ENCODE measurements at places on chromosomes 12 and 14.

DNA sequence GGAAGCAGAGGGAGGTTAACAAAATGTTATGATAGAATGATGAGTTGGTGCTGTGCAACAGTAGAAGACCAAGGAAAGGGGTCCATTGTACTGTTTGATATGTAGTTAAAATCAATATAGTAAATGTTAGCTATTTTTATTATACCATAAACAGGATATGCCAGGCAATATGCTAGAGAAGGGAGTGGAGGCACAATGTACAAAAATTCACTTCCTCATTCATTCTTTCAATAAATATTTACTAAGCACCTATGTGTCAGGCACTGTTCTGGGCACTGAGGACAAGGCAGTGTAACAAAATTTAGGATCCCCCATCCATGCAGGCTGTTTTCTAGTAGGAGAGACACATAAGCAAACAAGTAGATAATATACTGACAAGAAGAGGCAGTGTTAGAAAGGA is 25.0 kb downstream of the FGD6 start:
- DNase-seq, result no peak

DNA sequence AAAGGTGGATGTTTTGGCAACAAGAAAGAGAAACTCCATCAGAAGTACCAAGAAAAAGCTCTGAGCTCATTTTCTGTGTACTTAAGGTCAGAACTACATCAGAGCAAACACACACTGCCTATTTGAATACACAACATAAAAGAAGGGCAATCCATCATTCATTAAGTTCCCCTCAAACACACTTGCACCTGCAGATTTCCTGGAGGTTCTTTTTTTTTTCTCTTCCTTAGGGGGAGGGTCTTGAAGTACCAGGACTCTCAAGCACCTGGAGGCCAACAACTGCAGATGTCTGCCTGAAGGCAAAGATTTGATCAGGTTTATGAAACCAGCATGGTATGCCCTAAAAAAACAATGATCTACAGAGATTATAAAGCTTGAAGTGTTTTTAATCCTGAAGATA is 26.1 kb upstream of the PTHLH start:
- no peak for DNase-seq

DNA sequence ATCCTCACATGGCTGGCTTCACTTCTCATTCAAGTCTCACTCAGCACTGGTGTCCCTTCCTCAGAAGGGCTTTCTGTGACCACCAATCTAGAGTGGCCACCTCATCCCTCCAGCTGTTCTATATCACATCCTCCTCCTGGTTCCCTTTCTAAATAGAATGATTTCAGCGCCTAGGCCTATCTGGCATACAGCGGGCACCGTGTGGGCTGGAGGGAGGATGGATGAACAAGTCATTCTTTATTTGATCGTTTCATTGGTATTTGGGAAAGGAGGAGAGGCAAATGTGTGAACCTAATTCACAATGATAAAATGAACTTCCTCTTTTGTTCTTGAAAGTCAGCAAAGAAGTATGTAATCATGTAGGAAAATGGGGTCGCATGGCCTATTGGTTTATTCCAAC is 394.2 kb downstream of the DPF3 start:
- no peak for DNase-seq

GRCh38 chr12:41213107-41213506 is 25.0 kb downstream of the PDZRN4 start:
- DNase-seq, result no peak

DNA sequence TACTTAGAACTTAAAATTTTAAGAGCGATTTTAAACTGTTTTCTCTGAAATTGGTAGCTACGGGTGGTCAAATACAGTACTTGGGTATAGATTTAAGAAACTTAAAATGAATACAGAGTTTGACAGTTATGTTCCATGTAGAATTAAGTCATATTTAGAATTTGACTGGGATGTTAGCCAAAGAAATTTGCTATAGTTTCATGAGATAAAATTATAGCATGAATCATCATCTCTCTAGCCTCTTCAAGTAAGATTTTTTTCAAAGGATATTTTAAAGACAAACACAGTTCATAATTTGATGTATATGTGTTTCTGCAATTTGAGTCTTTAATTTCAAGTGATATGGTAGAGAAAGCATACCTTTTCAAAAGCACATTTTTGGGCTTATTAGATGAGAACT is 41.0 kb downstream of the ZCRB1 start:
- no peak for DNase-seq

DNA sequence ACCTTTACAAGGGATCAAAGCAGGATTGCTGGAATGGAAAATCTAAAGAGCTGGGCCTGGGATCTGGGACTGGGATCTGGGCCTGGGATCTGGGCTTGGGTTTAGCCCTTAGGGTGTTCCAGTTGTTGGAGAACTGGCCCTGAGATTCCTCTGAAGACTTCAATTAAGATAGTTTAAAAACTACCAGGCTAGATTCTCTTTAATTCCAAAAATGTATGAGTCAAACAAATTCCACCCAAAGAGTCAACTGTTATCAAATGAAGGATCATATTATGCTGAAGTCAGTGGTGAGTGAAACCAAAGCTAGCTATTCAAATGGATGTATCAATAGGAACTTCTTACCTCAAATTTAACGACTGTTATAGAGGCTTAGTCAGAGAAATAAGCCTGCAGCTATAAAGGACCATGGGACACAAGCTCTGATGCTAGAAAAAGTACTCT is 40.5 kb downstream of the LIMA1 start:
- DNase-seq, result no peak

DNA sequence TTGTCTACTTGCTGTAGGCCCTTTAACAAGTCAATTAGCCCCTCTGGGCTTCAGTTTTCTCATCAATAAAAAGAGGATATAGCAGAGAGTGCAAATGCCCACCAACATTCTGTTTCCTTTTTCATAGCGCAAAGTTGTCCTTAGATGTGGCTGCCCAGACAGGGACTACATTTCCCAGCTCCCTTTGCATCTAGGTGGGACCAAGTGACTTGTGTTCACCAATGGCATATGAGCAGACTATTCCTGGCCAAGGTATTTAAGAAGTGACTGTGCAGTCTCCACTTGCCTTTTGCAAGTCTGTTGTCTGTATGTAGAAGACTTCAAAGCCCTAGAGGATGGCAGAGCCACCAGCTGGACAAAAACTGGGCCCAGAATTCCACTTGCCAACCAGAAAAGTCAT is 59.7 kb downstream of the DAO start:
- peak; percentile 41 for DNase-seq

- DNase-seq, result no peak
Measured at GRCh38 chr14:88879022-88879421, 54.6 kb downstream of the TTC8 start.

GRCh38 chr12:28855761-28856310 is 293.2 kb upstream of the FAR2 start:
- no peak for DNase-seq

DNA sequence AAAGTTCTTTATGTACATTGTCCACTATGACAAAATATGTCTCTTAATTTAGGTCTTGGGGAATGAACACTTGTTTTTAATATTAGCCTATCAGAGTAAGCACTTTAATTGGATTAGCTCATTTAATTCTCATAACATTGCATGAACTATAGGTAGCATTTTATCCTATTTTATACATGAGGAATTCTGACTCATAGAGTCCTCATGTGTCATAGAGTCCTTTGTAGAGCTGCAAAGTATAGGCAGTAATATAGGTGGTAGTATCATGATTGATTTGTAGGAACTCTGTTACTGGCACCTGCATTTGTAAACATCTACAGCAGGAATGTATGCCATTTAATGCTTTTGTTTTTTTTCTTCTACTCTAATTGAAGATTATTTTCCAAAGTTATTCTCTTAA is 96.0 kb downstream of the GPHN start:
- no peak for DNase-seq

GRCh38 chr12:105983622-105984320 is 155.0 kb downstream of the NUAK1 start:
- no peak for DNase-seq

DNA sequence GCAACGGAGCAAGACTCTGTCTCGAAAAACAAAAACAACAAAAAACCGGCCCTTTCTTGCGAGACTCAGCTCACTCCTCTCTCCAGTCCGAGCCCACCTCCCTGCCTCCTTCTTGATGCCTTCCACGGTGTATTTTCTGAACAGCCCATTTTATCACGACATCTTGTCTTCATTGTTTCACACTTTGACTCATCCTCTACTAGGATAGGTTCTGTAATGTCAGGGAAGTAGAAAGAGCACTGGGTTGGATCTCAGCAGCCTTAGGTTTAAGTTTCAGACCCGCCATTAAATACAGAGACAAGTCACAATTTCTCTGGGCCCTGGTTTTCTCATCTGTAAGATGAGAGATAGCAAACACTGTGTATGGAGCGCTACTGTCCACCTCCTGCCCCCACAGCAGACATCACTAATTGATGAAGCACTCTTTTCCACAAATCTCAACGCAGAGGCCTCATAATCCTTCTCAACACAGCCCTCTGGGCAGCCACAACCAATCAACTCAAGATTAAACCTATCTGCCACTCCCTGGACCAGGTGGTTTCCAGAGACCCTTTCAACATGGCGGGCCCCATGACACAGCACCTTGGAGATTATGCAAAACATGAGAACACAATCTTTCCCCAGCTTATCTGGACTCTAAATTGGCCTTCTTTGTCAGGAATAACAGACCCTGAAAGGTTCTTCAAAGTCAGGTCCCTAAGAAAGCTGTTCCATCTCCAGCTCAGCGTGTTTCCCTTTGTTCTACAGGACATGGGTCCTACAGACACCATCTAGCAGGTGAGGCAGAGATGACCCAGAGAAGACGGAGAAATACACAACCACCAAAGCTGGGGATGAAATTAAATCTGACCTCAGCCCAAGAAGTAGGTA is 35.6 kb downstream of the CCDC88C start:
- no peak for DNase-seq

GRCh38 chr14:63766611-63767010 is 38.7 kb upstream of the SGPP1 start:
- DNase-seq, result no peak

- DNase-seq, result peak; percentile 32
Measured at GRCh38 chr14:45084946-45085346, 1.0 kb downstream of the PRPF39 start.

- DNase-seq, result no peak
Measured at GRCh38 chr12:125434936-125435443, 369.8 kb downstream of the AACS start.

DNA sequence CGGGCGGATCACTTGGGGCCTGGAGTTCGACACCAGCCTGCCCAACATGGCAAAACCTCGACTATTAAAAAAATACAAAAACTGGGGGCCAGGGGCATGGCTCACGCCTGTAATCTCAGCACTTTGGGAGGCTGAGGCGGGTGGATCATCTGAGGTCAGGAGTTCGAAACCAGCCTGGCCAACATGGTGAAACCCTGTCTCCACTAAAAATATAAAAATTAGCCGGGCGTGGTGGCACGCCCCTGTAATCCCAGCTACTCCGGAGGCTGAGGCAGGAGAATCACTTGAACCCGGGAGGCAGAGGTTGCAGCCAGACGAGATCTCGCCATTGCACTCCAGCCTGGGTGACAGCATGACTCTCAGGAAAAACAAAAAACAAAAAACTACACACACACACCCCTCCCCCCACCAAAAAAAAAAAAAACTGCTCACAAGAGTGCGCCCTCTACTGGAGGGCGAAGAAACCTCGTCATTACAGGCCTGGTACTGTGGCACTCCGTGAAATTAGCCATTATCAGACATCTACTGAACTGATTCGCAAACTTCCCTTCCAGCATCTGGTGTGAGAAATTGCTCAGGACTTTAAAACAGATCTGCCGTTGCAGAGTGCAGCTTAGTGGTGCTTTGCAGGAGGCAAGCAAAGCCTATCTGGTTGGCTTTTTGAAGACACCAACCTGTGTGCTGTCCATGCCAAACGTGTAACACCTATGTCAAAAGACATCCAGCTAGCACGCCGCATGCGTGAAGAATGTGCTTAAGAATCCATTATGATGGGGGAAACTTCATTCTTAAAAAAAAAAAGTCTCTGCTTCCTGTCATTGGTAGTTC is 7.7 kb downstream of the PPP1R3E start:
- peak; percentile 49 for DNase-seq

- DNase-seq, result peak; percentile 29
Measured at GRCh38 chr14:34297786-34298520, 164.1 kb downstream of the SPTSSA start.

DNA sequence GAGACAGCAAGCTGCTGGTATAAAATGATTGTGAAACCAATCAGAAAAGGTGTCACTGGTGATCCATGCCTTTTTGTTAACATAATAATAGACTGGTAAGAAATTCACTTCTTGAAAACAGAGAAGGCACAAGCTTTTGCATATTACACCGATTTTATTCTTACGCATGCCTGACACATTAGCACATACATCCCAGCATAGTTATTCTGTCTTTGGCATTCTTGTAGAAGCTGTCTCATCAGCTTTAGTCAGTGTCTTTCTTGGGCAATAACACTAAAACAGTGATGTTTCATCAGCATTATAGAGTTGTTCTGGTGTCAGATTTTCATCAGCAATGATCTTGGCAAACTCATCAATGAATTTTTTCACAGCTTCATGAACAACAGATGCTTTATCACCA is 283.4 kb upstream of the TMTC1 start:
- no peak for DNase-seq

DNA sequence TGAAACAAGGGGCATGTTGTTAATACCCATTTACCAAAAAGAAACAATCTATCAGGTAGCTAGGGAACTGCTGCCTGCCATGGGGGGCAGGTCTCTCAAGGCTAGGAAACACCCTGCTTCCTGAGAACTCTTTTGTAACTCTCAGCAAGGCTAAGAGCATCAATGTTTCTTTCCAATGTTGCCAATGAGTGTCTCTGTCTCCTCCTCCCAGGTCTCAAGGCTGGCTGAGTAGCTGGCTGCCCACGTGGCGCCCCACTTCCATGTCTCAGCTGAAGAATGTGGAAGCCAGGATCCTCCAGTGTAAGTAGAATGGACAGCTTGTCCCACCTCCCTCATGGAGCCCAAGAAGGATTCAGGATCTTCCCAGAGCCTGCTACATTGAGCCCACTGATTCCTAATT is 3.4 kb downstream of the ABHD4 start:
- no peak for DNase-seq

- DNase-seq, result no peak
Measured at GRCh38 chr14:88181072-88181471, 142.0 kb downstream of the KCNK10 start.

DNA sequence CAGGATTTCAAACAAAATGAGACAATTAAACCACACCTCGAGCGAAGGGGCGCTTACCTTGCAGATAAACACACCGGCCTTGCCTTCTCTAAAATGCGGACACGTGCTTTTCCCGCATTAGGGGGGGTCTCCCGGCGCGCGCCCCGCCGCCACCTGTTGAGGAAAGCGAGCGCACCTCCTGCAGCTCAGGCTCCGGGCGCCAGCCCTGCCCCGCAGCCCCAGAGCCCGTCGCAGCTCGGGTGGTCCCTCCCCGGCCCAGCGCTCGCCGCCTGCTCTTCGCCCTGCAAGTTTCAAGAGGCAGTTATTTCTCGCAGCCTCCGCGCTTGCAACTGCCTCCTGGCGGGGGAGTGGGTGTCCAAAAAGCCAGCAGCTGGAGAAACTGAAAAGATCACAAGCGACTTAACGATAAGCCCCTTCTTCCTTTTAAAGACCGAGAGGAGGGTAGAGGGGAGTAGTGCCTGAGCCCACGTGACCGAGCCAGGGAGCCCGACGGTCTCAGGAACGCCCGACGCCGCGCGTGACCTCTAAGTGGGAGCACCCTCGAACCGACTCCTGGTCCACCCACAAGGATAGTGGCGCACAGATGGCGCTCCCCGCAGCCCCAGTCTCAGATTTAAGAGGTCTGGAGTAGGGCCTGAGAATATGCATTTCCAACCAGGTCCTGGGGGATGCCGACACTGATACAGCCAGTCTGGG is at the start of gene ESR2:
TSS of gene ESR2 (minus strand) at position 396 of the 696 bp plus-strand sequence. CDS start 11,386 bp downstream, outside the sequence.
- no peak for DNase-seq

All from HT-29 (cell line).